ENCODE measurements at places on chromosomes 3 and 15.

DNA sequence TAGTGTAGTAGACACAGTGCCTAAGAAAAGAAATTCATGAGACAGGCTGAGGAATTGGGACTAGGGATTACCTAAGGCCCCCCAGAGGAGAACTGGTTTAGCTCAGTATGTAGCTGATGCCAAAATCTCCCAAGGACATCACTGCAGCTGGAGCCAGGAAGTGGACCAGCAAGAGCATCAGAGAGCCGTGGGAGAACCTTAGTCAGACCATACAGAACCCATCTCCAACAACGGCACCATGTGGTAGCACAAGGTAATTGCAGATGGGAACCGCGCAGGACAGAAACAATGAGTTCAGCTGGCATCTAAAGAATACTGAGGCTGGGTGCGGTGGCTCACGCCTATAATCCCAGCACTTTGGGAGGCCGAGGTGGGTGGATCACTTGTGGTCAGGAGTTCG is 81.7 kb downstream of the WNT5A start:
- peak; percentile 5 for DNase-seq

DNA sequence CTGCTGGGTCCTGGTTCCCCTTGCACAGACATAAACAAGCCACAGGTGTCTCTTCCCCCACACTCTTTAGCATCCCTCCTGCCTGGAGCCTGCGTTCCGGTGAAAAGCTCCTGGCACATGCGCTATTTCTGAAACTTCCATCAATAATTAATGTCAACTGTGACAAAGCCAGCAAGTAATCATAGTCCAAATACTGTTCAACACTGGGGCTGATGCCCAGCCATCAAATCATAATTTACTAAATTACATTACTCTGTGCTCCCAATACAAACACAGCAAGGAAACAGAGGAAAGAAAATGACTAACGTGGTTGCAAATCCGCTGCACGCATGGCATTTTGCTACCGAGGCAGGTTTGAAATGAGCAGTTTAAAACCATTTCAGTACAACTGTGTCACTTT is 294.7 kb downstream of the ERC2 start:
- no peak for DNase-seq

- DNase-seq: peak; percentile 32
These were observed 35.7 kb downstream of the CORO2B start for GRCh38 chr15:68614286-68615035.

- DNase-seq: no peak
These were observed 20.9 kb downstream of the FBXO22 start for GRCh38 chr15:75924576-75924975.

GRCh38 chr3:63934041-63934866 is 22.1 kb upstream of the SCAANT1 start:
- no peak for DNase-seq

- no peak for DNase-seq
These were observed 73.3 kb downstream of the CSNK1G1 start for GRCh38 chr15:64282701-64283100.

DNA sequence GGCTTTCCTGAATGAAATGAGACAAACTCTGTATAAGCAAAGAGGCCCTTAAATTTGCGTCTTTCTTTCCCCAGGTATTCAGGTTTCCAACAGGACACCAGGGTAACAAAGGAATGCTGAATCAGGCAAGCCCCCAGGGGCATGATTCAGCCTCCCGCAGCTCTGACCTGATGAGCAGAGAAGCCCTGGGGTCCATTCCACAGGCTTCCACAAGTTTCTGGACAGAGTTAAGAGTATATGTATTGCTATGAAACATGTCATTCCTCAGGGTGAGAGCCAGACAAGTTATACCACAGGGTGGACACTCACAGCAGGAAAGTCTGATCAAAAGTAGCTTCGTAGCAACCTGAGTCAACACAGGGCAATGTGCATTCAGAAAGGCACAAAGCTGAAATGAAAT is 68.1 kb upstream of the CTNNB1 start:
- no peak for DNase-seq

DNA sequence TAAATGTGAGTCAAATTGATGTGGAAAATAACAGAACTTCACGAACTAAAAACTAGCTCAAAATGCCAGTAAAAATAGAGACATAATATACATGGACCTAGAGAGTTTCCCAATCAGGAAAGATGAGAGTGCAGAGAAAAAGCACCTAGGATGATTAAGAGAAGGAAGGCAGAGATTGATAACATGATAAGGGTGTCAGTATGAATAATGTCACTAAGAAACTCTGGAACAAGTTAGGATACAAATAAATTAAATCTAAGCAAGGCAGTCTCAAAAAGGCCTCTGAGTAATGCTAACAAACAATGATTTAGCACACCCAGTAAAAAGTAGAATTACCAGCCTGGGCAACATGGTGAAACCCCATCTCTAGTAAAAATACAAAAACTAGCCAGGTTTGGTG is 304.7 kb upstream of the DPPA4 start:
- no peak for DNase-seq
